Spinal cord (tissue), 10 donors: ENCODE measurements at places on chromosomes 1 and 21. TPM values are rescaled to one million over a fixed set of nuclear protein-coding genes. Genes with fewer than 3 reads are reported as not detected.
A peak's percentile ranks its signal among the peaks of the same experiment; 100 is the strongest.

FOXD3 gene
- 4.1 TPM for total RNA-seq

TNNI3K gene
- 4.1 TPM for total RNA-seq

DNA sequence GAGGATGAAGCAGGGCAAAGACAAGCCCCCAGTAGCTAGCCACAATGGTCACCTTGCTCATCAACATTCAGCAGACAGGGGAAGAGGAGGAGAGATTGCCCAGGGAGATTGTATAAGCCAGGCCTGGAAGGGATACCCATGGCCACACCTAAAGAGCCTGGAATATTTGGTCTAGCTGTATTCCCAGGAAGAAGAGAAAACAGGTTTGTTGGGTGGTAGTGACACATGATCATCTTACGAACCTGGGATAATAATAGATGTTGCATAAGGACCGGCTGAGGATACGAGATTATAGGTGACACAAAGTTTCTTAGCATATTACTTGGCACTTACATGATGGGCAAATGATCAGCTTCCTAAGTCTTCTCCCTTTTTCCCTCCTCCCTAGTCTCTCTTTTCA, 95.9 kb downstream of the HHIPL2 start:
- no peak for DNase-seq

- DNase-seq: peak; percentile 58
Measured at GRCh38 chr1:39395357-39395831, 96.0 kb upstream of the BMP8A start.

- DNase-seq: no peak
Measured at GRCh38 chr1:201183209-201183608, 7.4 kb upstream of the IGFN1 start.

GRCh38 chr1:39917825-39918224, 16.1 kb upstream of the MYCL start:
- DNase-seq: no peak

GRCh38 chr1:29800522-29800956, 564.2 kb downstream of the PTPRU start:
- no peak for DNase-seq
